ENCODE measurements at places on chromosomes 3 and 15.
A peak's percentile ranks its signal among the peaks of the same experiment; 100 is the strongest.

- DNase-seq = no peak
Measured at GRCh38 chr3:128426128-128426921, 40.4 kb downstream of the DNAJB8 start.

DNA sequence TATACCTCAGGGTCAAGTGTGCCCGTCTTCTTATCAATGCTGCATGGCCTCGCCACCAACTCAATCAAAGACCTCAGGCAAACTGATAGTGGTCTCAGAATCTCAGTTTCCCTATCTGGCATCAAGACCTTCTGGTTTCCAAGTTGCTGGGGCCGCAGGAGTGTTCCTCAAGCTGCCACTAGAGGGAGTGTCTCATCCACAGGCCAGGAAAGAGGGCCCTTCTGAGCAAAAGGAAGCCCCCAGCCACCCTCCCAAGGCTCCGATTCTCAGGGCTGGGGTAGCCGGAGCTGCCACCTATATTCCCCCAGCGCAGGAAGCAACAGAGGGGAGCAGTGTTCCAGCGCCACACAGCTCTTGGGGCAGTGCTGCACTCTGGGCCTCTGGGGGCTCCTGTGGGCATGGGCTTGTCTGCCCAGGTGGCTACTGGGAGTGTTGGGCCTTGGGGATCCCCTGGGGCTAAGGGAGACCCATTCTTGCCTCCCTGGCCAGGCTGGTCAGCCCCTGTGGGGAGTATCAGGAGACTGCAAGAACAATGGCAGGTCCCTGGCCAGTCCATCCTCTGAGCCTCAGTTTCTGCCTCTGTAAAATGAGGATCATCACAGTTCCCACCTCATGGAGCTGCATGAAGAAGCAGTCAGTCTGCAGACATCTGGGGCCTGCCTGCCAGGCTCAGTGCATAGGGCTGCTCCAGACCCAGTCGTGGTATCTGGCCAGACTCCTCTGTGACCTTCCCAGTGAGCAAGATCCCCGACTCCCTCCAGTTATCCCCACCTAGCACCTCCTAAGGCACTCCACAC, 23.4 kb upstream of the SEC13 start:
- DNase-seq = no peak

- DNase-seq = no peak
Measured at GRCh38 chr15:39180483-39180933, 400.4 kb upstream of the THBS1 start.

DNA sequence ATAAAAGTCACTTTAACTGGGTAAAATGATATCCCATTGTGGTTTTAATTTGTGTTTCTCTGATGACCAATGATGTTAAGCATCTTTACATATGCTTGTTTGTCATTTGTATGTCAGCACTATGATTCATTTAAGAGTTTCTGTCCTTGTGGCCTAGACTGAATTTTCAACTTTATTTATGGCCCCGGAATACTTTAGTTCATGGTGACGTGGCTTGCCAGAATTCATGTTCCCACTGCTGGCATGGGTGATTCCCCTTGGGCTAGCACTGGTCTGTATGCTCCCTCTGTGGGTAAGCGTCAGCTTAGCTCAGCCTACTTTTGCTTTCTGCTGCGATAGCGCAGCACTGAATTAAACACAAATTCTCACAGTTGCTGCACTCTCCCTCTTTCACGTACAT, 436.3 kb upstream of the SGO1 start:
- no peak for DNase-seq

GRCh38 chr15:34718681-34719665, 35.8 kb downstream of the GJD2 start:
- no peak for DNase-seq

DNA sequence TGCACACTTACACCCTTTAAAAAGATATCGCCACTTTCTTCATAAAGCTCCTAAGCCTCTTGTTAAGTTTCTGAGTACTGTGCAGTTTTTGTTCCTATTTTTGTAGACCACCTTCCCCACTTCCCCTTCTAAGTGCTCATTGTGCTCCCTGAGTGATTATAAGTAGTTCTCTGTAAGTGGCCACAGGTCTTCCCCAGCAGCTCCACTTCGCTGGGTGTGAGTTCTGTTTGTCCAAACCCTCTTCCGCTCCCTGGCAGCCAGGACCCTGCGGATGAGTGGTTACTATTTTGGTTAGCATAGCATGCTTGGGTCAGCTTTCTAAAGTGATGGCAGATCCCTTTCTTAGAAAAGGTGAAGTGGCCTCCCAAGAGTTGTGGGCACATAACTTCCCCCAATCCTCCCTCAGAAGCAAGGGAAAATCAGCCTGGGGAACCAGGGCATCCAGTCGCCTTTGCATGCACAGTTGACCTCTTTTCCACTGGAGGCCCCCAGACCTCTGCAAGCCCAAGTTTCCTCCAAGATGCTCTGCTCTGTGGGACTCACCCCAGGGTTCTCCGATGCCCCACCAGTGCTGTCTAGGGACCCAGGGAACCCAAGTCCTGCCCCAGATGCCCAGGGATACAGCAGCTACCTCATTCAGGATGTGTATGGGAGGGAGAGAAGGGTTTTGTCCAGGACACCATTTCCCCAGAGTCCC, 69.6 kb downstream of the ATP10A start:
- DNase-seq = peak; percentile 100

DNA sequence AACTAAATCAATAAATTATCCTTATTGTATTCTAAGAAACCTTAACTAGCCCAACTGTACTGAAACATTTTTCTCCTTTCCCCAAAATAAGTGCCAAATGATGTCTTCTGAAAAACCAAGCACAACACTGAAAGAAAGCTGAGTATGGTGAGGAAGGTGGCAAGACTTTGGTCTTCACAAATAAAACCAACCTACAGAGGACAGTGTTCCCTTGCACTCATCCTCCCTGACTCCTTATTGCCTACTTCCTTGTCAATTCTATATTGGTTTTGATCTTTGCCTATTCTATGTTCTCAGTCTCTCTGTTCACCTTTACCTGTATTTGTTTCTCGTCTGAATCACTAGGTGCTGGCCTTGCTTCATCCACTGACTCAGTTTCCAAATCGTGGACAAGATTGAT, 490.1 kb upstream of the ZNF385D start:
- DNase-seq = no peak

GRCh38 chr3:32969656-32970055, 18.2 kb downstream of the CCR4 start:
- no peak for DNase-seq

DNA sequence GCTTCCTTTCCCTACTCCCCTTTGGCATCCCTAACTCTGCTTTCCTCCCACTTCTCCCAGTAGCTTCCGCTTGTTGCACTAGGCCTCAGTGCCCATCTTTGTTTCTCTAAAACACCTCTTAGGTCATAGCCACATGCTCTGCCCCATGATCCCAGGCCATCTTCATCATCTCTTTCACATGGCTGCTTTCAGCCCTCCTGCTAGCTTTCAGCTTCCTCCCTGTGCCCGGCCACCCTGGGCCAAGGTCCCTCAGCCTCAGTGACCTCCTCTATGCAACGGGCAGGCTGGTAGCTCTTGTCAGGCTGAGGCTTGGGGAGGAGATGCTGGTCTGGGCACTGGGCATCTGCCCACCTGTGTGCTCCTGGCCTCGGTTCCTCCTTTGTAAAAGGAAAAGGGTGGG, 2.3 kb downstream of the PLEKHO2 start:
- DNase-seq = no peak

- peak; percentile 49 for DNase-seq
Measured at GRCh38 chr3:183775781-183776180, 49.6 kb downstream of the MAP6D1 start.

- DNase-seq = no peak
Measured at GRCh38 chr3:128911911-128912310, 32.5 kb downstream of the ACAD9 start.

- DNase-seq = no peak
Measured at GRCh38 chr3:5822843-5823242, 635.3 kb downstream of the EDEM1 start.

- peak; percentile 72 for DNase-seq
Measured at GRCh38 chr15:90306560-90306959, 41.1 kb downstream of the NGRN start.

GRCh38 chr15:72472992-72473610, 1.0 kb upstream of the ARIH1 start:
- DNase-seq = no peak

DNA sequence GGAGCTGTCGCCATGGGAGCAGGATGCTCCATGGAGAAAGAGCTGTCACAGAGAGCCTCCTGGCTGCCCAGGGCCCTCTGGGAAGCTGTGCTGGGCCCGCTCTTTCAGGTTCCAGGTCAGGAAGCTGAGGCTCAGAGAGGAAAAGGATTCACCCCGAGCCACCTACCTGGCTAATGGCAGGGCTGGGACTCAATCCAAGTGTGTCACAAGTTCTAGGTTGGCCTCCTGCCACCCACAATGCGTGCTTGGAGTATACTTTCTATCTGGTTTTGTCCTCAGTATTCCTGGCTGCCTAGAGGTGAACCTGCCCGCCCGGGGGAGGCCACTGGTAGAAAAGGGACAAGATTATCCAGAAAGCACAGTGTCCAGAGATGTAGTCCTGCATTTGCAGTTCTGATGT, 23.6 kb downstream of the FAH start:
- DNase-seq = no peak

DNA sequence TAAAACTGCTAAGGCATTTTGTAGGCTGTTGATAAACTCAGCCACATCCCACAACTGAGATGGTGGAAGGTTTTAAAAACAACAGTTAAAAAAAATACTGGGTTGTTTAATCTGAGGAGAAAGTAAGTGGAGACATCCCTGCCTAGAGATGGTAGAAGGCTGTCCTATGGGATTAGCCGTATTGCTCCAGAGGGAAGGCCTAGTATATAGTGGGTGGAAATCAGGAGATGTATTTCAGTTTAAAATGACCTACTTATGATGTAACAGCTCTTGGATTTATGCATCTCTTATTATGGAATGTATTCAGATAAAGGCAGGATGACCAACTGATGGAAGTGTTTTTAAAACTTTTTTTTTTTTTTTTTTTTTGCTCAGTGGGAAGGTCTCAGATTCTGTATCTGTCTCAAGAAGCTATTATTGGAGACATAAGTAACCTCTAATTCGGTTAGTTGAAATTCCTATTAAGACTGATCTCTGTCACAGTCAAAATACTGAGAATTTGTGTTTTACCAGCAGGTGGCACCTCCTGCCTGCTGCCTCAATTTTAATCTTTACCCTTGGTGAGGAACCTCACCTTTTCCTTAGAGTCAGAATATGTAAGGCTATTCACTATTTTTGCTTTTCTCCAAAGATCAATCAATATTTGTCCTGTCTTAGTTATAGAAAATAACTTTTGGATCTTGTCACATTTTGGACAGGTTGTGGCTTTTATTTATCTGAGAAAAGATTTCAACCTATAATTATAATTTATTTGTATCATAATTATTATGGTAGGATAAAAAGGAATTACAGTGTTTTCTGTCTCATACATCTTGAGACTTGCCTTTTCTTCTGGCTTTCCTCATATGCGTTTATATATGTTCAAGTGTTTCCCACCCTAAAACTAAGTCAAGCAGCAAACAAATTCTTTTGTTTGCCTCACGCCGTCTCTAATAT, 63.0 kb downstream of the VPS8 start:
- DNase-seq = peak; percentile 22

GRCh38 chr3:128335621-128336296, 130.9 kb downstream of the DNAJB8 start:
- DNase-seq = no peak

- no peak for DNase-seq
Measured at GRCh38 chr15:60551781-60552161, 72.8 kb upstream of the ICE2 start.

DNA sequence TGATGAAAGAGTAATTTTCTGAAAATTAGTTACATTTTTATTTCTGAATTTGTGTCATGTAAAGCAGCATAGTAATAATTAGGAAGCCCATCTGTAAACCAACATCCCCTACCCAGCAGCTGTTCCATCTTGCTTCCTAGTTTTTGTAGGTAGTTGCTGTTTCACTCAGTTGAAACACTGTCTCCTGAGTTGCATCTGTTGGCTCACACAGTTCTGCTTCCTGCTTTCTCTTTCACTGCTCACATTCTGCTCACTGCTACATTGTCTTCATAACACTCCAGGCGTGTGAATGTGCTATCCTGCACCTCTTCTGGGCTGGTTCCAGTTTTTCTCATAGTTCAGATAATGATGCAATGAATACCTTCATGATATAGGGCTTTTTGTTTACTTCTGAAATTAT, 123.4 kb downstream of the EPHB1 start:
- DNase-seq = peak; percentile 84

DNA sequence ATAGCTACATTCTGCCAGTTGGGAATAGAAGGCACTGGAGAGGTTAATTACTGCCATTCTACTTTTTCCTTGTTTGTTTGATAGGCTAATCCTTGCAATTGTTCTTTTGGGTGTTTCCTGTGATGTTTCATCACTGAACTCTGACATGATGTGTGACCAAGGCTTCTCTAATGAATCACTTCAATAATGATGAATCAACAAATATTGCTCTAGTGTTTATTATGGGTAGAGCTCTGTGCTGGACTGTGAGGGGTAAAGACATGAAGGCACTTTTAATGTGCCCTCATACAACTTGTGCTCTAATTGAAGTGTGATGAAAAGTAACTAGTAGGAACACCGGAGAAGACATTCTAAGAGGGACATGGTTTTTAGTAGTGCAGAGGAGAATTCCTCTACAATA, 233.6 kb downstream of the WDR72 start:
- DNase-seq = no peak

DNA sequence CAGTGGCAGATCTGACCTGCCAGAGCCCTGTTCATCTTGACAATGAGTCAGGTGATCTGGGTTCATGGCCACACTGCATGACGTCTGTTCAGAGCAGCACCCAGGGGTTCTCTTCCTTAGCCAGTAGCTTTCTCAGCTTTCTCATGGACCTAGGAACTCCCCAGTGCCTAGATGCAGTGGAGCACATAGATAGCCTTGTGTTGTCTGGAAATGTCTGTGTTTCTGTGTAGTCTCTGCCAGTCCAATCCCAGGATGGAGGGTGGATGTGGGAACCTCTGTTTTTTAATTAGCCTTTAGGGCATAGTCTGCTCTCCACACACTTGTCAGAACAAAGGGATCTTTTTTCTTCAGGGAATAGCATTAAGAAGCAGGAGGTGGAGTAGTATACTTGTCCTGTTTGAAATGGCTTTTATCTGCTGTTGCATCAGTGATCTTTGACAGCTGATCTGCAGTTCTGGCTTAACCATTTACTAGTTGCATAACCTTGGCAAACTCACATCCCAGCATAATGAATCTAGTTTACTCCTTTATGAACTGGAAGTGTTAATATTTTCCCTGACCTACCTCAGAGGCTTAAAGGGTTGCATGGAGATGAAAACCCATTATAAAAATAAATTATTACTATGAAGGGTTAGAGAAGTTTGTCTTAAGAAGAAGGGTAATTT, 16.1 kb upstream of the CACNA1D start:
- DNase-seq = no peak

GRCh38 chr3:172709774-172710663, 848 bp downstream of the NCEH1 start:
- DNase-seq = no peak

DNA sequence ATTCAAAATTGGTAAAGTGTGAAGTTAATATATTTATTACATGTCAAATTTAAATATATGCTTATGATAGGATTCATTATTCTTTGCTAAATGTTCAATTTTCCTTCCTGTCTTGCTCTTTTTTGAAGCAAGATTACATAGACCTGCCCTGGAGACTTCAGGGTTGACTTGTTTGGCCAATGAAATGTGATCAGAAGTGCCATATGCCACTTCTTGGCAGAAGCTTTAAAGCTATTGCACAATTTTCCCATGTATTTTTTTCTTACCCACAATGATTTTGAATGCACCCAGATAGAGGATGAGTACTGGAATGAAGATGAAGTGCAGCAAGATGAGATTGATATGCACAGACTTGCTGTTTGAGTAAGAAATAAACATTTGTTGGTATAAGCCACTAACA, 406.3 kb upstream of the BCHE start:
- no peak for DNase-seq

All from MV-4-11 (cell line).